ENCODE measurements at places on chromosomes 11 and 22. TPM values are rescaled to one million over a fixed set of nuclear protein-coding genes. Genes with fewer than 3 reads are reported as not detected.

The SERHL2 gene
- total RNA-seq, result 0.60 TPM

The TBX1 gene
- 0.40 TPM for total RNA-seq

The SLC25A18 gene
- 48.7 TPM for total RNA-seq

The MYBPC3 gene
- 0.08 TPM for total RNA-seq

The MAJIN gene
- not detected for total RNA-seq

The SCGB1C1 gene
- not detected for total RNA-seq

The OTOG gene
- not detected for total RNA-seq

The CECR2 gene
- total RNA-seq, result 12.0 TPM

The PANX3 gene
- total RNA-seq, result not detected

The CCND1 gene
- total RNA-seq, result 82.6 TPM

The SOX6 gene
- 14.1 TPM for total RNA-seq

The RAB39A gene
- 0.58 TPM for total RNA-seq

The KLHL35 gene
- not detected for total RNA-seq

The GSTT2 gene
- total RNA-seq, result not detected

The PRR33 gene
- not detected for total RNA-seq

The FUT4 gene
- total RNA-seq, result 1.2 TPM

The RPS3 gene
- total RNA-seq, result 474 TPM

The HTR3B gene
- total RNA-seq, result not detected

The SORL1 gene
- total RNA-seq, result 133 TPM

The UBQLN3 gene
- total RNA-seq, result not detected

The TCF20 gene
- total RNA-seq, result 19.0 TPM

The PTGDR2 gene
- 0.18 TPM for total RNA-seq

The TYMP gene
- total RNA-seq, result 80.0 TPM
